EH (cell line): ENCODE measurements at places on chromosomes 4 and X.

DNA sequence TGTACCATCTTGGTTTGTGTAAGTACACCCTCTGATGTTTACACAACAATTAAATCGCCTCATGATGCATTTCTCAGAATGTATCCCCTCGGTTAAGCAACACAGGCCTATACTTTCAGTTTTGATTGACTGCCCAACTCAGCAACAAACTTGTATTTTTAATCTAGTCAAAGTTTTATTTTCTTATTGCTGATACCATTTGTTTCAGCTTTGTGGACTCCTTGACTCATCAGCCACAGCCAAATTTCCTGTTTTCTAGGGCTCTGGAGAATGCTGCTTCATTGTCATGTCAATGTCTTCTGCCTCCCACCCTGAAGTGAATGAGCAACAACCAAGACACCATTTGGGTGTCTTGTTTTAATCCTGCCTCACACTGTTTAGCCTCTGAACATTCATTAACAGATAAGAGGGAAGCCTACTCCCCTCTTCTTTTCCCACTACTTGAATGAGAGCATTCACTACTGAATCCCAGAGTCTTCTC is 14.0 kb downstream of the BBS12 start:
- DNase-seq = peak; percentile 59

DNA sequence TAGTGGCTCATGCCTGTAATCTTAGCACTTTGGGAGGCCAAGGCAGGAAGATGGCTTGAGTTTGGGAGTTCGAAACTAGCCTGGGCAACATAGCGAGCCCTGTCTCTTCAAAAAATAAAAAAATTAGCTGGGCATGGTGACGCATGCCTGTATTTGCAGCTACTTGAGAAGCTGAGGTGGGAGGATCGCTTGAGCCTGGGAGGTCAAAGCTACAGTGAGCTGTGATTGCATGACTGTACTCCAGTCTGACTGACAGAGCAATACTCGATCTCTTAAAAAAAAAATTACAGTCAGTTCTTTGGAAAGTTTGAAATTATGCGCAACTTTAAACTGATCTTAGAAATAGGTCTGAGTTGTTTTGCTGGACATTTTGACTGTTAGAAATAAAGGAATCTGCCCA is 55.8 kb downstream of the DOCK11 start:
- DNase-seq = no peak

DNA sequence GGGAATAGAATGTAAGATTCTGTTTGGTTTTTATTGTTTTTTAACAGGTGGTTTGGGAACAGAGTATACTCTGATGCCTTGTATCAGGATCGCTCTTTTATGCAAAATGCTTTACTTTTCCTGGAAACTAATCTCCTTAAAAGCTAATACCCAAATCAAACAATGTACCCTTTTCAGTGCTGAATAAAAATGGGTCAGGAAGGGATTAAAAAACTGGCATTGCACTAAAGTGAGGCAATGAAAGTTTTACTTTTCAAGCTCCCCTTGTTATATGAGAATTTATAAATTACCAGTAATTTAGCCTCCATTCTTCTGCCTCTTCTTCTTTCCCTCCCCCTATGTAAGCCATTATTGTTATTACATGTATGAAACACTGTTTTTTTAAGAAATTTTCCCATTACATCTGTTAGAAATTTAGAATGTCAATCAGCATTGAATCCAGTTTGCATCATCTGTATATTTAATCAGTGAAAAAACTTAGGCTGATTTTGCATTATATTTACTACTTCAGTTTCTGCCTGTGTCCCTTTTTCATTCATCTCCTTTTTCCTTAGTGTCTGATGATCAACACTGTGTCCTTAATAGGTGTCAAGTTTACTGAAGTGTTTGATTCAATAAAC is 89.7 kb upstream of the NPNT start:
- DNase-seq = no peak

DNA sequence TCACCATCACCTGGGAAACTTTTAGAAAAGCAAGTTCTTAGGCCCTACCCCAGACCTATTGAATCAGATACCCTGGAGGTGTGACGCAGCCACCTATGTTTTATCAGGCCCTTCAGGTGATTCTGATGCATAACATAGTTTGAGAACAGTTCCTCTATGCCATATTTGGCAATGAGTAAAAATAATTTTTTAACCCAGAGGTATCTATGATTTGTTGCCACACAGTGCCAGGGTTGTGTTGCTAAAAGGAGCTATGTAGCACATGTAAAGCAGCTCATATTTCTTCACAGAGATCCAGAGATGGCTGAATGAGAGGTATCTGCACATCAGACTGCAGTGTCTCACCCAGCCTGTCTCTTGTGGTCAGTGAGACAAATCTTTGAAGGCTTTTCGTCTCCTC is 85.3 kb downstream of the PTPN13 start:
- no peak for DNase-seq

- DNase-seq = no peak
These were observed 5.4 kb upstream of the ACSL1 start for GRCh38 chr4:184831153-184831552.

- DNase-seq = peak; percentile 55
These were observed 29.1 kb downstream of the TTC29 start for GRCh38 chr4:146916479-146917076.

- peak; percentile 42 for DNase-seq
These were observed 369.7 kb upstream of the DIAPH2 start for GRCh38 chrX:96314985-96315384.

DNA sequence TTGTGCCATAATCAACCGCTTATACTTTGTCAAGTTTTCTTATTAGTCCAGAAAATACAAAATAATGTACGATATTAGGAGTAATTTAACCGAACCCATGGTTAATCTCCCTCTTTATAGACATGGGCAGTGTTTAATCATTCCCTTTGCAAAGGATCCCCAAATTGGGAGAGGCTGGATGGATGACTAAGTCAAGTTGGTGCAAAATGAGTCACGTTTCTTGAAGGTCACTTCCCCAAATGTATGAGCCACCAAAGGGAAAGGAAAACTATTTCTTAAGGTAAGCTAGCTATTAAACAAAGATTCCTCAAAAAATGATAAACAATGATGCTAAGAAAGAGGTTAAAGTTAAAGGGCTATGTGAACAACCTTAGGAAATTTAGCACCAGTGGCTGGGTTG is 17.5 kb downstream of the MAML3 start:
- DNase-seq = peak; percentile 60

- DNase-seq = no peak
These were observed 195.7 kb upstream of the GK2 start for GRCh38 chr4:79603681-79604080.

GRCh38 chrX:19875050-19875431 is 12.4 kb downstream of the SH3KBP1 start:
- DNase-seq = peak; percentile 38

DNA sequence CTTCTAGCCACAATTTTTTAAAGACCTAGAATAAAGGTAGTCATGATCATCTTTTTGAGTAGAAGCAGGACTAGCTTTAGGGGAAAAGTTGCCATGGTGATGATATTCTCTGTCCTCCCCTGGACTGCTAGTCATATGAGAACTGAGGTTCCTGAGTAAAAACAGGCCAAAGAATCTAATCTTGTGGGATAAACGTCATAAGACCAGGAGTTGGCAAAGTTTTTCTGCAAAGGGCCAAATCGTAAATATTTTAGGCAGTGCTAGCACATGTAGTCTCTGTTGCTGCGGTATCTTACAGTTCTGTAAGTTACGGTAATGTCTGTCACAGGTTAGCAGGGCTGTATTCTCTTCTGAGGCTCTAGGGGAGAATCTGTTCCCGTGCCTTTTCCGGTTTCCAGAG is 3.4 kb downstream of the PRPS2 start:
- peak; percentile 4 for DNase-seq

DNA sequence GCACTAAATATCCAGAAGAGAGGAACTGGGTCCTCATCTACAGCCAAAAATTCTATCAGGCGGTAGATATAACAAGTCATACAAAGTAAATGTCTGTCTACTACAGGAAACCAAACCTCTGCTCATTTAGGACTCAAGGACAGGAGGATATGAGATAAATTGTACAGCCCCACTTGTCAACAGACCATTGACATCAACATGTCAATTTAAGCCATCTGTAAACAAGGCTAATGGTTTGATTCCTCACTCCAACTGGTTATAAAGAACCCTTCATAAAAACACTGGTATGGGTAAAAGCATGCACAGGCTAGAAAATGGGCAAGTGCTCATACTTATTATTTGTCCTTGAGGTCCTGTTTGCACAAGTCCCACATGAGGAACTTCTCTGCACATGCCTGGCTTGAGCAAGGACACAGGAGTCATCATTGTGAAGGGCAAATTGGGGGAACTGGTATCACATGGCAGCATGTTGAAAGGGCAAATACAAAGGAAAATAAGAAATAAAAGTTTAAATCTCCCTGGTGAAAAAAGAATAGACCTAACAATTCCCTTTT is 13.2 kb downstream of the RTL8B start:
- no peak for DNase-seq

DNA sequence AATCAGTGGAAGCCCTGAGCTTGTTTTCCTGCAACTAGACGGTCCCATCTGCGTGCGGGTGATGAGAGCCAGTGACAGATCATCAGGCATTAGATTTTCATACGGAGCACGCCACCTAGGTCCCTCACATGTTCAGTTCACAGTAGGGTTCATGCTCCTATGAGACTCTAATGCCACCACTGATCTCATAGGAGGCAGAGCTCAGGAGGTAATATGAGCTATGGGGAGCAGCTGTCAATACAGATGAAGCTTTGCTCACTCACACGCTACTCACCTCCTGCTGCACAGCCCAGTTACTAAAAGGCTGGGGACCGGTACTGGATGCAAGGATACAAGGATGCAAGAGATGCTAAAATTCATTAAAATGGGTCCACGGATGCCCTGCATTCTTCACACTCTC is 61.2 kb downstream of the DHRSX start:
- no peak for DNase-seq

DNA sequence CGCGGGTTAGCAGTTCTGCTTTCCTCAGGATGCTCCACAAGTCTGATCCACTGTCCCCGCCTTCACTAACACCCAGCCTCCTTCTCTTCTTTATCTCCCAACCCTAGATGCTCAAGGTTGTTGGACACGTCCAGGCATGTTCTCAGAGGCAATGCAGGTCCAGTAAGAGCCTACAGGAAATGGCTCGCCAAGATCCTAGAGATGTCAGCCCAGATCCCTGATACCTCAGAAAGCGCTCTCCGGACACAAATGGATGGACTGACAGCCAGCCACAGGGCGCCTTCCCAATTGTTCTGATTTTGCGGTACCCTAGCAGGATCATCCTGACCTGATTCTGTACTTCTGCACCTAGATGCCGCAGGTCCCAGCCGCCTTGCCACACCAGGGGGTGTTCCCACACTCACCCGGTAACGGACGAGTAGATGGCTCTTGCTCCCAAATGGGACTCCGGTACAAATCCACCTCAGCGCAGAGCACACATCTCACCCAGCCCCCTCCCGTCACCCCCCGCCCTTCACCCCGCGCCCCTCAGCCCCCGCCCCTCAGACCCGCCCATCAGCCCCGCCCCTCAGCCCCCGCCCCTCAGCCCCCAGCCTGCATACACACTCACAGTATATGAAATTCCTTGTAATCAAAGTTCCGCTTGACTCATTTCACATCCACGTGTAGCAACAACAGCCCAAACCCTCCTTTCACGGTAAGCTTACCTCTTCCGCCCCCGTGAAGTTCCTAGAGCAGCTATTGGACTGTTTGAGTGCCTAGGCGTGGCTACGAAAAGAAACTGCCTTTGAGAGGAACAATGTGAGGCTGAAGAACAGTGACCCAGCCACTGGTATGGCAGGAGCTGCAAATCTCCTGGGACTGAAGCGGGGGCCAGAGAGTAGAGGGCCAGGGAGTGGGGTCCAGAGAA is at the start of gene EDA2R:
Gene EDA2R, minus strand, starts transcription at position 488 of the 910 bp plus-strand sequence. CDS start 23,058 bp downstream, outside the sequence.
- DNase-seq = peak; percentile 85

DNA sequence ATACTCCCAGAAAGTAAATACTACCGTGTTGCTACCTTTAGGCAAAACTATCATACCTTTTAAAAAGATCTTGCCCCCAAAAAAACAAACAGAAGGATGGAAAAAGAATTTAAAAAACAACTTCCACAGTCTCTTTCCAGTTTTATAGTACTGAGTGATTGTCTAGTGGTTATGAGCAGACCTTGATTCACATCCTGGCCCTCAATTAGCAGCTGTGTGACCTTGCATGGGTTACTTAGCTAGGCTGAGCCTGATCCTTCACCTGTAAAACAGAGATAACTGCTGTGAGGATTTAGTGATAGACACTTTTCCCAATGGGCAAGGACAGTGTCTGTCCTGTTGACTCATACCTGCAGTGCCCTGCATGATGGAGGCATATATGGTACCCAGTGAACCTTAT is 49.0 kb downstream of the SMAD1 start:
- DNase-seq = no peak

DNA sequence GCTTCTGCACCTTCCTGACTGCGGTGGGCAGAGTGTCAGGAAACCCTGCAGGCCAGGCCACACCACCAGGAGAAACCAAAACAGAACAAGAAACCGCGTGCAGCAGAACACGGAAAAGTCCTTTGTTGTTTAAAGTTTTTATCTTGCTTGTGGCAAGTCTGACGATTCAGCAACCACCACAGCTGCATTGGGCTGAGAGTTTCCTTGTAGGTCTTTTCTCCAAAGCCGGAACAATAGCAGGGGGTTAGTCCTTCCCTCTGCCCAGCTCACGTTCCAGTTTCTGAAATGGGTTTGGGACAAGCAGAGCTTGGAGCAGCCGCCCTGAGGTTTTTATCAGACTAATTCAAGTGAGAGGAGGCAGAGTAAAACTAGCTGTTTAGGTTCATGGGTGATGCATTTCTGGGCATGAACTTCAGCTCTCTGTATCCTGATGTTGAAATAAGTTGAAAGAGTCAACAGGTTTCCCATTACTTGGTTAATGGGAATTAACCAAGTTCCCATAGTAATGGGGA is 216.9 kb downstream of the PTTG2 start:
- no peak for DNase-seq

- peak; percentile 54 for DNase-seq
These were observed 426.9 kb upstream of the BOD1L1 start for GRCh38 chr4:14054391-14054790.

DNA sequence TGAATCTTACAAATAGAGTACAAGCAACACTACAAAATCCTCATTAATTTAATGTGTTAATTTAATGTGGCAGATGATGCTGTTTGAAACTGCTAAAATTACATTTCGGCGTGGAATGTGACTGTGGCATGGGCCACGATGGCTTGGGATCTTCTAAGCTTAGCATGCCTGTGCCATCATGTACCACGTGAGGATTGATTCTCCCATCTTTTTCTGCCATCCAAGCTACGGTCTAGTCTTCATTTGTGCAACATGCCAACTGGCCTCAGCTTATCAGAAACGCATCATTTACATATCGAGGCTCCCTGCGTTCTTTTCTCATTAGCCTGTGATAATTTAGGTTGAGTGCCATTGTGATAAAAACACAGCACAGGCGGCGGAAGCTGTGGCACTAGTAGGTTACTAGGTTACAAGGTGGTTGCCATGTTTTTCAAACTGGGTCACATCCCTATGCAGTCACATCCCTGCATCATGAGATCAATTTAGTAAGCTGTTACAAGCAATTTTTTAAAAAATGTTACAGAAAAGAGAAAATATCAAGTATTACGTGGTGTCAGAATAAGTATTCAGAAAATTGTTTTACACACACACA is 189.9 kb upstream of the RBPJ start:
- no peak for DNase-seq

GRCh38 chr4:165077034-165077578 is 23.4 kb downstream of the TRIM75 start:
- DNase-seq = no peak
